ENCODE measurements at places on chromosomes 2 and 18. TPM values are rescaled to one million over a fixed set of nuclear protein-coding genes. Genes with fewer than 3 reads are reported as not detected.

Gene WDR35
- 7.3 TPM for total RNA-seq

- H3K27ac ChIP-seq, result no peak overlapping the region
- H3K4me3 ChIP-seq, result no peak overlapping the region
- no peaks in the 10 kb centered on the region for H3K4me1 ChIP-seq
- no peaks in the 10 kb centered on the region for H3K27me3 ChIP-seq
- DNase-seq, result no peak
- no peaks in the 10 kb centered on the region for H3K36me3 ChIP-seq
Measured at GRCh38 chr18:574865-575645, 5.1 kb upstream of the CETN1 start.

DNA sequence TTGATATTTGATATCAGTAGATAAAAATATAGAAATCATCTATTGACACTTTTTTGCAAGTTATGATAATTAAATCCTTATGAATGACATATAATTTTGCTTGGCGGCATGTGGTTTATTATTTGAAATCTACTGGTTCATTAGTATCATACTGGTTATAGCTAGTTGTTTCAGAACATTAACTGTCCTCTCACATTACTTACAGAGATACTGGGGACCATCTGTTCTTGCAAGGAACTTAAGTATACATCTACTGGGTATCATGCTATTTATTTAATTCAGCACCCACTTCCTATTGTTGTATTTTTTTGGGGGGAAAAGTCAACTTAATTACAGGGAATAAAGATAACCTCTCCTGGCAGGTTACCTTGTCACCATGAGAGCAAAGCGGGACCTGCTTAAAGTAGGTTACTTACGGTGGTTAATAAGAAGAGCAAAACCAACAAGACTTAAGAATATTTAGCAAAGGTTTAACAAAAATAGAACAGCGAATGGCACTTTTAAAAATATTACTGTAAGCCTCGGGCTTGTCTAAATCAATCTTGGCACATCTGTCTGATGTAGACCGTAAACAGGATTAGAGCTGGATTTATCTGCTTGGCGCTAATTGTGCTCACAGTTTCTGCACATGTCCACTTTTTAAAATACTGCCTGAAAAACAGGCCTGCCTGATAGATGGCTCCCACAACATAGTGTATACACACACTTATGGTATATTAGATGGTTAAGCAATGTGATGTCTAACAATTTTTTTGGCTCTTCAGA lies 41.8 kb downstream of the CERKL start:
- peaks cover 27% of the 10 kb centered on the region for H3K27me3 ChIP-seq
- H3K4me3 ChIP-seq, result no peak overlapping the region
- no peak for DNase-seq
- no peaks in the 10 kb centered on the region for H3K4me1 ChIP-seq
- H3K36me3 ChIP-seq, result no peaks in the 10 kb centered on the region
- no peak overlapping the region for H3K27ac ChIP-seq

DNA sequence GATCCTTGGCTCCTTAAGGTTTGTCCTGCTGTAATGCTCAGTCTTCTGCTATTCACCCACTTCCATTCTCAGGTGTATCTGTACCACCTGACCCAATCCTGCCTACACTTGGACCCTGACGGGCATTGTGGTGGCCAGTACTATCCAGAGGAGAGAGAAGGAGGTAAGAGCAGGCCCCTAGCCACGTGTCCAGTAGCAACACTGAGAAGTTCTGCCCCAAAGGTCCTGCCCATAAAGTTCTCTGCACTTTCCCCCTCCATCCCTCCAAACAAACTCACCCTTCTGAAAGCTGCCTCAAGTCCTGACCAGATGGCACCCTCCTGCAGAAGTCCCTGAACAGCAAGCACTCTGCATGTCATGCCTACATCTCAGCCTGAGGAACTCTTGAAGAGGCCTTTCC lies 18.3 kb downstream of the TTC32 start:
- no peak overlapping the region for H3K27ac ChIP-seq
- no peak overlapping the region for H3K4me3 ChIP-seq
- DNase-seq, result no peak
- H3K27me3 ChIP-seq, result no peaks in the 10 kb centered on the region
- 0 out of 2 replicates have a peak, but pooled peaks cover 3% of the 10 kb centered on the region for H3K4me1 ChIP-seq

DNA sequence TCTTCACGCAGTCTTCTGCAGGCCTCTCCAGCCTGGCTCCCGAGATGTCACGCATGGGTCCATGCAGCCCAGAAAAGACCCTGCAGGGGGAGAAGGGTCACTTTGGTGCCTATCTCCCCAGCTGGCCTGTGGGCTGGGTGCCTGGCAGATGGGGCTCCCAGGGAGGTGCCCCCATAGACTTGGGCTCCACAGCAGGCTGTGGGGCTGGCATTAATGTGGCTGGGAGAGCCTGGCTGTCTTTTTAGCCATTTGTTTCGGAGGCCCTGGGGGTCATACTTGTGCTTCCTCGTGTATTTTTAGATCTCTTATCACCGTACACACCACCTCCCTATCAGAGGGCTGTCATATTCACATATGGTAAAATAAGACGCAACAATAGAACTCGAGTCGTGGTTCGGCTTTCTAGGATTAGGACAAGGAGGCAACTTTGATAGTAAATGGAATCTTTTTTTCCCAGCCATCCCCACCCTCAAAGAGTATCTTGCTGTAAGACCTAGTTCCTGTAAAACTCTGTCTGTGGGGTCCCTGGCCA lies 74.5 kb downstream of the LRRFIP1 start:
- no peaks in the 10 kb centered on the region for H3K36me3 ChIP-seq
- no peaks in the 10 kb centered on the region for H3K27me3 ChIP-seq
- H3K4me3 ChIP-seq, result peak overlapping the region; percentile 49
- DNase-seq, result no peak
- peak overlapping the region; percentile 84 for H3K27ac ChIP-seq

Gene PER2
- total RNA-seq, result 2.8 TPM

DNA sequence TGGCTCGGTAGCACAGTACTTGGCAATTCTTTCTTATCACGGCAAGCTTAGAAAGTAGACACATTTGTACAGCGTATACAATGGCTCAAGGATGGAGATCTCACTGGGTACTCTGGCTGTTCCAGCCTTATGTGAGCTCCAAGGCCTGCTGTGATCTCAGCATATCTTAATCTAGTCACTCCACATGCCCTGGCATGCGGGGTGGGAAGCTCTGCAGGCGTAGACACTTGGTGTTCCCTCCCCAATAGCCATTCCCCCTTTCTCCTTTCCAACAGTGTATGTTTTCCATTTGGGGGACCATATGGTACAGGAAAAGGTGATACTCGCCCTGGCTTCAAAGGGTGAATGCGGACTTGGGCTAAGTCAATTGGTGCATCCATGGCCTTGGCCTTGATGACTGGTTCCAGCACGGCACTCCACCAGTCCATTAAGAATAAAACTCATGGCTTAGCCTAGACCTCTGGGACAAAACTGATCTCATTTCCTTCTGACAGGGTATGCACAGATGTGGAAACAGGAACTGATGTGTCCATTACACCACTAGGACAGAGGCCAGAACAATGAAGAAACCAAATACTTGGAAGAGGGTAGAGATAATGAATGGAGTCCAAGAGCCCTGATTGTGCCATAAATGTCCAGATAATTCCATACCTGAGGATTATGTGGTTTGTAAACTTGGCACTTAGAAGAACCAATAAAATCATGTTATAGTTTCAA lies 28.4 kb downstream of the TGIF1 start:
- no peaks in the 10 kb centered on the region for H3K36me3 ChIP-seq
- DNase-seq, result peak; percentile 56
- no peak overlapping the region for H3K4me3 ChIP-seq
- no peaks in the 10 kb centered on the region for H3K4me1 ChIP-seq

Gene CRYGD
- total RNA-seq, result not detected

Gene ANKRD30BL
- not detected for total RNA-seq

GRCh38 chr2:239869272-239870155 lies 155.6 kb downstream of the NDUFA10 start:
- DNase-seq, result no peak
- no peaks in the 10 kb centered on the region for H3K36me3 ChIP-seq
- H3K4me3 ChIP-seq, result no peak overlapping the region

- peaks cover 32% of the 10 kb centered on the region for H3K4me1 ChIP-seq
- H3K4me3 ChIP-seq, result peak overlapping the region; percentile 90
- H3K36me3 ChIP-seq, result no peaks in the 10 kb centered on the region
- DNase-seq, result peak; percentile 54
Measured at GRCh38 chr2:68466778-68467076, 367 bp downstream of the FBXO48 start.

Gene GPN1
- total RNA-seq, result 25.1 TPM

- H3K27ac ChIP-seq, result no peak overlapping the region
- no peak for DNase-seq
- peaks cover 6% of the 10 kb centered on the region for H3K4me1 ChIP-seq
Measured at GRCh38 chr2:120299004-120299403, 46.4 kb downstream of the RALB start.

- no peak overlapping the region for H3K4me3 ChIP-seq
- H3K27me3 ChIP-seq, result peaks cover 11% of the 10 kb centered on the region
- H3K27ac ChIP-seq, result no peak overlapping the region
- DNase-seq, result no peak
Measured at GRCh38 chr2:236623816-236624215, 54.2 kb downstream of the ACKR3 start.

Gene APCDD1
- total RNA-seq, result not detected

GRCh38 chr2:193695367-193695766 lies 1500.6 kb upstream of the TMEFF2 start:
- H3K4me3 ChIP-seq, result no peak overlapping the region
- no peak overlapping the region for H3K27ac ChIP-seq
- H3K27me3 ChIP-seq, result no peaks in the 10 kb centered on the region
- no peaks in the 10 kb centered on the region for H3K4me1 ChIP-seq
- DNase-seq, result peak; percentile 53

Gene CYP20A1
- 51.1 TPM for total RNA-seq

DNA sequence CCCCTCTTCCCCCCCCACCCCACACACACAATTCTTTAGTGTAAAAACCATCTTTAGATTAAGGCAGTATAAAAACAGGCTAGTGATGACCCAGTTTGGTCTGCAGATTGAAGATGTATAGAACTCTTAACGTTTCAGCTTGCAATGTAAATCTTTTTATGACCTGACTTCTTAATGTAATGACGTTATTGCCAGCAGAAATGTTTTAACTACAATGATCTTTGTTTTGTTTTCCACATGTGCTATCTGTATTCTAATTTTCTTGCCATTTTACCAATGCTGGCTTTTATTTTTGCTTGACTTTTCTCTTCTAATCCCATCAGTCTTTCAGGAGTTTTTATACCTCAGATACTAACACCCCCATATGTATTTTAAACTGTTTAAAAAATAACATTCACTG lies 25.2 kb downstream of the AGFG1 start:
- H3K4me3 ChIP-seq, result no peak overlapping the region
- H3K36me3 ChIP-seq, result peaks cover 18% of the 10 kb centered on the region
- no peak overlapping the region for H3K27ac ChIP-seq
- no peaks in the 10 kb centered on the region for H3K27me3 ChIP-seq
- no peak for DNase-seq
- H3K4me1 ChIP-seq, result no peaks in the 10 kb centered on the region

DNA sequence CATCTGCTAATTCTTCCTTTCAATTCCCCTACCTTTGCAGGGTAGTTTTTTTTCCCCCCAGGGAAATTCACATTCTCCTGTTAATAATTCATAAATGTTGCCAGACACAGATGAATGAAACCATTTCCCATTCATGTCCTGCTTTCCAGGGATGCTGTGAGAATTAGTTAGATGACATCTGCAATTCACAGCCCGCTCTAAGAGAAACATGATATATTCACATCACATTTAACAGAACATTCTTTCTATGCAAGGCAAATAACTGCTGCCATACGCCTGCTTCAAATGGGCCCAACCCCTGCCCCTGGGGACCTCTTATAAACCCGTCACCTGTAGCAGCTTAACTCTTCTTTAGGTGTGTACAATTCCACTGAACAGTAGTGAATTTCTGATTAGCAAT lies 110.6 kb upstream of the CTAGE1 start:
- no peaks in the 10 kb centered on the region for H3K36me3 ChIP-seq
- H3K27ac ChIP-seq, result no peak overlapping the region
- no peaks in the 10 kb centered on the region for H3K27me3 ChIP-seq
- H3K4me1 ChIP-seq, result no peaks in the 10 kb centered on the region

DNA sequence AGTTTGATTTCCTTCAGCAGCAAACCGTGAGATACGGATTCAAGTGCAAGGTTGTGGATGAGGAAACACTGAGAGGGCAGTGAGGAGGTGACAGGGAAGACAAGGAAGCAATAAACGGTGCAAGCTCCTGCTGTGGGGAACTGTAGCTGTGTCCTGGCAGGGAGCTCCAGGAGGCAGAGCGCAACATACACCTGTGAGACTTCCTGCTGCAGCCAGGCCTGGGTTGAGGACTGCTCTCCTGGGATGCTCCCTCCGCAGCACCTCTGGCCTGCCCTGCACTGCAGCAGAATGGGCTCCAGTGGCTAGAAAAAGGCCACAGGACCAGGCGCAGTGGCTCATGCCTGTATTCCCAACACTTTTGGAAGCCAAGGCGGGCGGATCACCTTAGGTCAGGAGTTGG lies 85.5 kb downstream of the MRO start:
- H3K27ac ChIP-seq, result no peak overlapping the region
- H3K4me1 ChIP-seq, result no peaks in the 10 kb centered on the region
- no peak overlapping the region for H3K4me3 ChIP-seq

DNA sequence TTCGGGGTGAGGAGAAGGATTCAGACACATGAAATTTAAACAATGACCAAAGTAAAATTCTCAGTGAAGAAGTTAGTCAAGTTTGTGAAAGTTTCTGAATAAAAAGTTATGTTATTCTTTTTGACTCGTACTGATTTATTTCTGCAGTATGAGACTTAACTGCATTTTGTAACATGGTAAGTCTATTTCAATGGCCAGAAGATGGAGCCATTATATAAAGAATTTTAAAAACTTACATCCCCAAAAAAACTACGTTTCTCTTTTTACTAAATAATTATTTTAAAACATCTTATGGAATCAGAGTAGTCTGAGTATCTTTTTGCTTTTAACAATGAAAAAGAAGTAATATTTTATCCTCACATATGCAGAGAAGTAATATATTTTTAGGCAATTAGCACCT lies 51.4 kb upstream of the SCN1A start:
- H3K36me3 ChIP-seq, result no peaks in the 10 kb centered on the region
- H3K4me1 ChIP-seq, result no peaks in the 10 kb centered on the region
- H3K4me3 ChIP-seq, result no peak overlapping the region
- H3K27ac ChIP-seq, result no peak overlapping the region

DNA sequence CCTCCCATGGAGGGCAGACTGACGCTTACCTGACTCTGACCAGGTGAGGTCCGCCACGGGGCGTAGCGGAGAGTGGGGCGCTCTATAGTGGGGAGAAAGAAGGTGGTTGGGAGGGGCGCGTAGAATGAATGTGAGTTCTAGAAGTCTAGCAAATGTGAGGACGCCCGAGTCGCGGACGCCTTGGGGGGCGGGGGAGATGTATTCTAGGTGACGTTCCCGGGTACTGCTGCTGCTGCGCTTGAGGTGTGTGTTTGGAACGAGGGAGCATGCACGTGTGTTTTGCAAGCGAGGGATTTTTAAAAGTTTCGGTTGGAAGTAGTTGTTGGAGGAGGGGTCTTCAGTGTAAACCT lies 758 bp downstream of the RIF1 start:
- H3K4me3 ChIP-seq, result peak overlapping the region; percentile 99
- peak overlapping the region; percentile 90 for H3K27ac ChIP-seq
- peak; percentile 57 for DNase-seq
- H3K36me3 ChIP-seq, result peaks cover 27% of the 10 kb centered on the region
- H3K4me1 ChIP-seq, result peaks cover 12% of the 10 kb centered on the region

GRCh38 chr2:17827785-17828184 lies 11.5 kb downstream of the MSGN1 start:
- no peaks in the 10 kb centered on the region for H3K36me3 ChIP-seq
- no peaks in the 10 kb centered on the region for H3K4me1 ChIP-seq
- H3K27ac ChIP-seq, result no peak overlapping the region
- no peak overlapping the region for H3K4me3 ChIP-seq
- no peak for DNase-seq

All from GM23248 (cell line).